ENCODE measurements at places on chromosomes 2 and 18.

GRCh38 chr2:171150694-171151285 lies 9.9 kb downstream of the TLK1 start:
- no peak for DNase-seq

- no peak for DNase-seq
Measured at GRCh38 chr2:219183151-219183772, 5.2 kb downstream of the RETREG2 start.

- no peak for DNase-seq
Measured at GRCh38 chr18:28863396-28863795, 686.5 kb upstream of the CDH2 start.

GRCh38 chr2:43566461-43566729 lies 29.4 kb downstream of the THADA start:
- peak; percentile 18 for DNase-seq

- DNase-seq = no peak
Measured at GRCh38 chr18:55106906-55107305, 147.6 kb upstream of the CCDC68 start.

- no peak for DNase-seq
Measured at GRCh38 chr2:135510577-135510976, 20.4 kb downstream of the ZRANB3 start.

GRCh38 chr2:65232636-65233035 lies 5.0 kb downstream of the ACTR2 start:
- DNase-seq = peak; percentile 80

DNA sequence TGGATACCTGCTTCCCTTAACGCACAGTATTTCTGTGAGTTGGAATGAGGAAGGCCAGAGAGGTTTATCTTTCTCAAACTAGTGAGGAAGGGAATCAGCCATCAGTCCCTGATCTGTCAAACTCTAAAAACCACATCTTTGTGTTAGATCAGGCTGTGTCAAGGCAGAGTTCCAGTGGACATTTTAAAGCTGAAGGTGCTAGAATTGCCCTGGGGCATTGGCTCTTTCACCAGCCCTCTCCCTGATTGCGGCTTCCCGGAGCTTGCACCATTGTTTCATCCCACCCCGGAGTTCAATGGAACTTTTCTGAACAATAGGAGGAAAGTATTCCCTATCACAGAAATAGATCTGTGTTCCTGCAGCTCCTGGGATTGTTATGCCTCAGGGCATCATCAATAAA lies 110.2 kb downstream of the RNF144A start:
- no peak for DNase-seq

GRCh38 chr18:24991141-24992060 lies 360.6 kb downstream of the ZNF521 start:
- DNase-seq = no peak

GRCh38 chr2:108944601-108945331 lies 44.3 kb downstream of the EDAR start:
- no peak for DNase-seq
